ENCODE measurements at places on chromosomes 11 and 22. TPM values are rescaled to one million over a fixed set of nuclear protein-coding genes. Genes with fewer than 3 reads are reported as not detected.

Gene OR5T1
- not detected for polyA plus RNA-seq

GRCh38 chr11:86497836-86498235 lies 123.1 kb downstream of the CCDC81 start:
- no peak for DNase-seq

Gene MMP8
- polyA plus RNA-seq = not detected

DNA sequence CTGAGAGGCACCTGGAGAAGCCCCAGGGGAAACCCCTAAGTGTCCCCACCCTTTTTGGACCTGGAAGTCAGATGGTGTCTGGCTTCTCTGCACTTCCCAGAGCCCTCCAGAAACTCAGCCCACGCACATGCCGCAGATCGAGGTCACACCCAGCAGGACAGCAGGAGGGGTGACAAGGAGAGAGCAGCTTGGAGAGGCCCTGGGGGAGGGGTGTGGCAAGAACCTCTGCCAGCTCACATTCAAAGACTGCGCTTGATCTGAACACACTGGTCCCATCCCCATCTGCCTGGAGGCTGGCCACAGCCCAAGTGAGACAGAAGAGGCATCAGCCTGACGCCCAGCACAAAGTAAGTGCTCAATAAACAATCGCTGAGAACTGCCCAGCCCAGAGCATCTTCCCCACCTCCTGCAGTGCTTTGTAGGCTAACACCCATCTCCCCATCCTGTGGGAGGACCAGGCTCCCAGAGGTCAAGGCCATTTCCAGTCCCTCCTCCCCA lies 21.4 kb downstream of the TMPRSS6 start:
- no peak for DNase-seq

GRCh38 chr11:1519028-1520010 lies 32.7 kb upstream of the MOB2 start:
- DNase-seq = no peak

Gene APBB1
- 61.1 TPM for polyA plus RNA-seq

DNA sequence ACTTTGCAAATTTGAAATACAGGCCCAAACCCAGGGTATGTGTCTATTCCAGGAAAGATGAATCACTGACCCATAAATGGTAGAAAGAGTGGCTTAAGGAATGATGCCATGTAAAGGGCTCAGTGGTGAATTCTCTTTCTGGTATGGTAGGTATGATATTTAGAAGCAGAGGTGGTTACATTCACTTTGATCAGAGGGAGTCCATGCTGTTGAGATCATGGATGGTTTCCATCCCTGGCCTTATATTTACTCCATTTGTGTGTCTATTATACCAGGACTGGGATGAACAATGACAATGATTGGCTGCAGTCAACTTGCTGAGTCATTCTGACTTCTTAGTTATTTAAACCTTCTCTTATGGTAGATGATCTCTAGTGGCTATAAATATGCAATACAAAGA lies 419.8 kb upstream of the LRRC4C start:
- DNase-seq = no peak

Gene OR52D1
- not detected for polyA plus RNA-seq

- DNase-seq = no peak
These were observed 23.6 kb downstream of the DUSP8 start for GRCh38 chr11:1548221-1549070.

- DNase-seq = no peak
These were observed 82.3 kb downstream of the PDE2A start for GRCh38 chr11:72591785-72592502.

GRCh38 chr11:133895061-133895479 lies 49.8 kb upstream of the SPATA19 start:
- no peak for DNase-seq

- DNase-seq = no peak
These were observed 60.5 kb downstream of the HIPK3 start for GRCh38 chr11:33317662-33318061.

Gene DRD4
- polyA plus RNA-seq = 2.0 TPM

GRCh38 chr22:29658176-29658575 lies 54.7 kb downstream of the NF2 start:
- DNase-seq = no peak

GRCh38 chr11:11387622-11388305 lies 34.7 kb upstream of the CSNK2A3 start:
- DNase-seq = no peak

Gene SLC22A25
- not detected for polyA plus RNA-seq
